ENCODE measurements at places on chromosomes 1 and 21. TPM values are rescaled to one million over a fixed set of nuclear protein-coding genes. Genes with fewer than 3 reads are reported as not detected.

The TMEM51 gene
- total RNA-seq, result 5.0 TPM

The PRKAA2 gene
- 27.5 TPM for total RNA-seq

The TMEM82 gene
- total RNA-seq, result not detected

The PLPPR5 gene
- 1.5 TPM for total RNA-seq

The OR2T33 gene
- total RNA-seq, result not detected

The OLIG2 gene
- total RNA-seq, result 0.04 TPM

The LIPI gene
- total RNA-seq, result not detected

The PRAMEF8 gene
- total RNA-seq, result not detected

The RAB7B gene
- 10.6 TPM for total RNA-seq

The DISP1 gene
- 10.7 TPM for total RNA-seq

The SYT2 gene
- 0.04 TPM for total RNA-seq

The OR2L5 gene
- total RNA-seq, result not detected

The WNT4 gene
- 3.7 TPM for total RNA-seq

The SLC1A7 gene
- not detected for total RNA-seq

The ASTN1 gene
- 7.8 TPM for total RNA-seq

The ERICH3 gene
- 0.04 TPM for total RNA-seq

The TNFRSF25 gene
- total RNA-seq, result 10.3 TPM

The STMN1 gene
- total RNA-seq, result 295 TPM

The SPATA6 gene
- 20.6 TPM for total RNA-seq

The KRTAP7-1 gene
- not detected for total RNA-seq

The RHEX gene
- 0.62 TPM for total RNA-seq

The HSD3B1 gene
- total RNA-seq, result 0.53 TPM

Measured in muscle of leg (tissue), 16 donors.